ENCODE measurements at places on chromosomes 11 and 22.
A peak's percentile ranks its signal among the peaks of the same experiment; 100 is the strongest.

DNA sequence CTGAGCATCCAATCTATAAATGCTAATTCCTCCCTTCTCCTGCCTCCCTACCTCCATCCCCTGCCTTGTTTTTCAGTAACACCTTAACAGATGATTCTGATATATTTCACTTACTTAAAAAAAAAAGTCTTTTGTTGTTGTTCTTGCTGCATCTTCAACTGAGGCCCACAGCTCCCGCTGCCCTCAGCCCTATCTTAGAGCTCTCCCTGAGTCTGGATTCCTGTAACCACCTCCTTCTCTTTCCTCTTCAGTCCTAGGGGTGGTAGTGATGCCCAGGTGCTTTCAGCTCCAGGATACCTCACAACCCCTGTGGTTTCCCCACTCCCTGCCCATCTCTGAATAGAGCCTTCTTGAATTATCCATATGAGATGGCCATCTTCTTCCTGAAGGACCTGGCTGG is 3.7 kb upstream of the KCNE3 start:
- no peak for DNase-seq

DNA sequence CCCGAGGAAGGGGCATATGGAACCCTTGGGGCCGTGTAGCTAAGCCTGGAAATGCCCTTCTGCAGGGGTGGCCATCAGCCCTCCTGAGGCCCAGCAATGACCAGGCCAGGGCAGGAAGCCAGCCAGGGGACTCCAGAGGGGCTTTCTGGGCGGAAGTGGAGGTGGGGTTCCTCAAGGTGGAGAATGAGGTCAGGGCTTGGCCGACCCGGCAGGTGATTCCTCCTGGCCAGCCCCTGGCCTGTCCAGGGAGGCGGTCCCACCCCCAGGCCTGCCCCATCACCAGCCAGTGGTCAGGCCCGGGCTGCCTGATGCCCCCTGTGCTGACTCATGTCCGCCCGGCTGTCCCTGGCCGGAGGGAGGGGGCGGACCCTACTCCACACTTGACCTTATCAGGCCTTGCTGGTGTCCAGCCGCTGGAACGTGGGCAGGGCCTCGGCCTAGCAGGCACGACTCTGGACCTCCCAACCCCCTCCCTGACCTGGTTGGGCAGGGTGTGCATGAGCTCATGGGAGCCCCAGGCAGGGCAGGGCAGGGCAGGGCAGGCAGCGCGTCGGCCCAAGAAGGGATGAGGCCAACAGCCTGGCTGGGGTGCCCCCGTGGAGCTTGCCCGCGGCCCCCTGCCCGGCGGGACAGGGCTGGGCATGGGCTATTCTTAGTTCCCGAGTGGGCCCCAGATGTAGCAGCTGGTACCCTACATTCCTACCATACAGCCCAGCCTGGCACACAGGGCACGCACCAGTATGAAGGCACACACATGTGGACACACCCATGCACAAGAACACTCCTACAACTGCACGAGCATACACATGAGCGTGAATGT is 35.9 kb downstream of the RPL3 start:
- no peak for DNase-seq

- no peak for DNase-seq
Observed at GRCh38 chr11:78996007-78996406, 421.3 kb upstream of the NARS2 start.

- DNase-seq: no peak
Observed at GRCh38 chr22:26939466-26939865, 282.1 kb downstream of the MIAT start.

DNA sequence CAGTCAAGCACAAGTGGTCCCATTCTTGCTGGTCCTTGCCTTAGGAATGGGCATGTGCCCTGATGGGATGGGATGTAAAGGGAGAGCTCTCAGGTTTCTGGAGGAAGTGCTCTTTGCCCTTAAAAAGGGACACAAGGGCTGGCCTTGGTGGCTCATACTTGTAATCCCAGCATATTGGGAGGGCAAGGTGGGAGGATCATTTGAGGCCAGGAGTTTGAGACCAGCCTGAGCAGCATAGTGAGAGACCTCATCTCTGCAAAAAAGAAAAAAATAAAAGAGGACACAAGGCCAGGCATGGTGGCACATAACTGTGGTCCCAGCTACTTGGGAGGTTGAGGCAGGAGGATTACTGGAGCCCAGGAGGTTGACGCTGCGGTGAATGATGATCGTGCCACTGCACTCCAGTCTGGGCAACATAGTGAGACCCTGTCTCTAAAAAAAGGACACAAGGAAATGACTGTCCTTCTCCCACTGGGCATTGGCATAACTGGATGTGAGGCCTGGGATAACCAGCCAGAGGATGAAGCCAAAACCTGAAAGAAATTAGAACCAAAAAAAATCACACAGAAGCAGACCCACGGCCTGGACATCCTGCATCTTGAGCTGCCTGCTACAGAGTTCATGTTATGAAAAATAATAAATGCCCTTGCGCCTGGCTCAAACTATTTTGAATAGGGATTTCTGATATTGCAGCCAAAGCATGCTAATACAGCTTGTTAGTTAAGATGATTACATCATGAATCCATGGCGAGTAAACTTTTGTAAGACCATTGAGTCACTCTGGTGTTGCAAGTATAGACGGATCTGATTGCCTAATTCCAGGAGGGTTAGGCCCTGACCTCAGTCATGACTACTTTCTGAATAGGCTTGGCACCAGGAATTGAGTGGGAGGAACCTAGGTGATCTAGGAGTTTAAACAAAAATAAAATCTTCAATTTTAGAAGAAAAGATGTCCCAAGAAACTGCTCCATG is 12.9 kb upstream of the CRKL start:
- DNase-seq: peak; percentile 87

- DNase-seq: no peak
Observed at GRCh38 chr11:60931917-60932316, 7.7 kb downstream of the TMEM132A start.

GRCh38 chr11:132743601-132744000 is 788.7 kb downstream of the OPCML start:
- DNase-seq: no peak

DNA sequence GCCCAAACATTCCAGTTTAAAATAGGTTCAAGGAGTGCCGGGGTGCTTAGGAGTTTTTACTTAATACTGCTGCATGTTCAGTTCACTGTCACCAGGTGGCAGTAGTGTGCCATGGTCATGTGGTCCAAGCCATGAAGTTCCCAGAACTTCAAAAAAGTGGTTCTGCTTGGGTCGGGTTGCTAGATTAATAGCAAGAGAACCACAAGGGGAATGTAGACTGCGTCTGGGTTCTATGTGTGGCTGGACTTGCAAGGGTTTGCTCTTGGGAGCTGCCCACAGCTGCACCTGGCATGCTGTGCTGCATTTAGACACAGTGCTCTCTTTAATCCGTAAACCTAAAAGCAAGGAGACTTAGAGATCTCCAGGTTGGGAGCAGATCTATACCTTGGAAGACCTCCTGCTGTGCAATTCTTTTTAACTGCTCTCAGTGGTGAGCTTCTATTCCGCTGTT is 6.5 kb upstream of the SPON1 start:
- DNase-seq: peak; percentile 41

DNA sequence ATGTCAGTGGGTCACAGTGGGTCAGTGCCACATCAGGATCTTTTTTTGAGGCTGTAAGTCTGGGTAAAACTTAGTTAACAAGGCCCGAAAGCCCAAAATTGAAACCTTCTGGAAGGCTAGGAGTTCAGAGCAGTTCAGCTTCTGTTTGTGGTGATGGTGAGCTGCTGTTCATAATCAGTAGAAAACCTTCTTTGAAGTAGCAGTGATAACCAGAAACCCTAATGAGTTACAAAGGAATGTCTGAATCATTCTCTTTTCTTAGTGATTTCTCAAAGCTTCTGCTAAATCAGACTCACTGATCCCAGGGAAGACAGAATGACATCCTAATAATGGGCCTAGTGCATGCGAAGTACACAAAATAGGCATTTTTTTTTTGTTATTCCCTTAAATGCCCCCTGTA is 124.7 kb downstream of the PARVA start:
- no peak for DNase-seq
